GM19239 (cell line): ENCODE measurements at places on chromosomes 4 and X.

GRCh38 chr4:151247395-151247794 lies 29.6 kb upstream of the PRSS48 start:
- DNase-seq: no peak

DNA sequence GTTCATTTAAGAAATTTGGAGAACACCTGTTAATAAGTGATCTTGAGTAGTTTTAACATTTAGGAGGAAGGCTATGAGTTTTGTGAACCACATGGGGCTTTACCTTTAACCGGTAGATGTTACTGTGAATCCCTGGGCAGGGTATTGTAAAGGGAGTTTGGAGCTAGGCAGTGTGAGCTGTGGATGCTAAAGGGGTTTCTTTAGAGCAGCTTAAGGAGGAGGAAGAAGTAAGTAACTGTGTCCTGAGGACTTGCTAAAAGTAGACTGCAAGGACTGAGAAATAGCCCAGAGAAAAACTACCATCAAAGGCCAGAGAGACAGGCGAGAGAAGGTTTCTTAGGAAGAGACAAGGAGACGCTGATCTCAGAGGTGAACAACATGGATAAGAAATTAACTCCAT lies 5.6 kb downstream of the RHOH start:
- no peak for DNase-seq

DNA sequence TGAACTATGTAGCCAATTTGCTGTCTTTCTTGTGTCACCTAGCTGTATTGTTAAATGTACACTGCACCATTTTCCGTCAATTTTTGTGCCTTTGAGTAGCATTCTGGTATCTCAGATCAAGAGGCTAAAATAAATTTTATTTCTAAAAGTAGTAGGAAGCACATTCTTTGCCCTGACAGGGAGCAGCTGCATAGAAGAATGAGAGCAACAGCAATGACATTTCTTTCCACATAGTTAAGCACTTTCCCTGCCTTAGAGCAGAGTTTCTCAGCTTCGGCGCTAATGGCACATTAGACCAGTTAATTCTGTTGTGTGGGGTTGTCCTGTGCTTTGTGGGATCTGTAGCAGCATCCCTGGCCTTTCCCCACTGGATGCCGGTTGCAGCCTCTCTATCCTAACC lies 173.9 kb downstream of the CHIC2 start:
- no peak for DNase-seq

DNA sequence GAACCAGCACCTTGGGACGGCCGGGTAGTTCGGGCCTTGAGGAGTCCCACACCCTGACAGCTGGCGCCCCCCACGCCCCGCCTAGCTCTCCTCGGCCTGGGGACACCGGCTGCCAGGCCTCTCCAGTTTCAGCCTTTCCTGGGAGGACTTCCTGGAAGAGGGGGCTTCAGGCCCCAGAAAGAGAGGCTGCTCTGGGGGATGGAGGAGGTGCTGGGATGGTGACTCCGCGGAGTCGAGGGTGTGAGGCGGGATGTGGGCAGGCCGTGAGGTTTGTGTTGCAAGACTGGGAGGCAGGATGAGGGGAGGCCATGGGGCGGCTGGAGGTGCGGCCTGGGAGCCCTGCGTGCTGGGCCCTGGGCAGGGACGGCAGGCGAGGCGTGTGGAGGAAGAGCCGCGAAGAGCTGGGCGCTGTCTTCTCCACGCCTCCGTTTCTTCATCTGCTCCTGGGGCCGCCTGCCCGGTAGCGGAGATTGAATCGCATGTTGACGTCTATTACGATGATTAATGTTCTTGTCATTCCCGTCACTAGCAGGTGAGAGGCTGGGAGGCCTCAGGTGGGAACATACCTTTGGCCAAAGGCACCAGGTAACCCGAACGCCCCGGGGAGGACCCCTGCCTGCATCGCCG lies 918 bp upstream of the FGFRL1 start:
- no peak for DNase-seq
